ENCODE measurements at places on chromosomes 3 and 15.
A peak's percentile ranks its signal among the peaks of the same experiment; 100 is the strongest.

DNA sequence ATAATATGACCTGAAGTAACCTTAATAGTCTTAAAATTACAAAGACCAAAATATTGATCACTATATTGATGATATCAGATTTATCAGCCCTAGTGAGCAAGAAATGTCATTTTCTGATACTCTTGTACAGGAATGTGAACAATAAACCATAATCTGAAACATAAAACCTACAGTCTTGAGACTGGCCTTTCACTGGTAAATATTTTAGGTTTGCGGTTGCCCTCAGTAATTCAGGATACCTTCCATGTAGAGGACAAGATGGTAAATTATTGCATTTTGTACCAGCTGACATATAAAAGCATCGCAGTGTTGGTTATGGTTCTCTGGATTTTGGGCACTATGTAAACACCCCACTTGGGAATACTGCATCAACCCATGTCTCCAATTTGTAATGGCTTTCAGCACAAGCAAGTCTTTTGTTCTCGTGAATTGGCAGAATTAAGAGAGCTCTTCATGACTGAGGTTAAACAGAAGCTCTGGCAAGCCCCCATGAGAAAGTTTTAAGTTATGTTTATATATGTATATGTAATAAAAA is 128.5 kb downstream of the LMLN start:
- DNase-seq, result no peak

DNA sequence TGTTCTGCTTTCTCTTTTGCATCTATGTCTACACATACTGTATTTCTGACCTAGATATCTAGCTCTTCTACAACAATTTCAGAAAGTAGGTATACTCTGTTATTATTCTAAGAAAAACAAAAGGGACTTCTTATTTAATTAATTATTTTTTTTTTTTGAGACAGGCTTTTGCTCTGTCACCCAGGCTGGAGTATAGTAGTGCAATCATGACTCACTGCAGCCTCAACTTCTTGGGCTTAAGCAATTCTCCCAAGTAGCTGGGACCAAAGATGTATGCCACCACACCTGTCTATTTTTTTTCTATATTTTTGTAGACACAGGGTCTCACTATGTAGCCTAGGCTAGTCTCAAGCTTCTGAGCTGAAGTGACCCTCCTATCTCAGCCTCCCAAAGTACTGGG is 130.6 kb downstream of the MBNL1 start:
- DNase-seq, result no peak

DNA sequence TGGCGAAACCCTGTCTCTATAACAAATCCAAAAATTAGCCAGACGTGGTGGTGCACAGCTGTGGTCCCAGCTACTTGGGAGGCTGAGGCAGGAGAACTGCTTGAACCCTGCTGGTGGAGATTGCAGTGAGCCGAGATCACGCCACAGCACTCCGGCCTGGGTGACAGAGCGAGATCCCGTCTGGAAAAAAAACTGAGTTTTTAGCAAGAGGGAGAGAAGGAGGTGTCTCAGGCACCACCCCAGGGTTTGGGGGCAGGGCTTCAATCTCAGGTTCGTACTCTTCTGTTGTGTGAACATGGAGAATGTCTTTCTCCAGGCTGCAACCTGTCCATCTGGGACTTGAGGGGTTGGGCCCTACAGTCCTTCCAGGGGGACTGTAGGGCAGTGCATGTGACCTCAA is 2.7 kb downstream of the CHRNA3 start:
- peak; percentile 67 for DNase-seq

- DNase-seq, result no peak
Observed at GRCh38 chr3:89808680-89809197, 701.3 kb downstream of the EPHA3 start.

GRCh38 chr3:129312671-129313414 is 34.2 kb downstream of the HMCES start:
- no peak for DNase-seq

DNA sequence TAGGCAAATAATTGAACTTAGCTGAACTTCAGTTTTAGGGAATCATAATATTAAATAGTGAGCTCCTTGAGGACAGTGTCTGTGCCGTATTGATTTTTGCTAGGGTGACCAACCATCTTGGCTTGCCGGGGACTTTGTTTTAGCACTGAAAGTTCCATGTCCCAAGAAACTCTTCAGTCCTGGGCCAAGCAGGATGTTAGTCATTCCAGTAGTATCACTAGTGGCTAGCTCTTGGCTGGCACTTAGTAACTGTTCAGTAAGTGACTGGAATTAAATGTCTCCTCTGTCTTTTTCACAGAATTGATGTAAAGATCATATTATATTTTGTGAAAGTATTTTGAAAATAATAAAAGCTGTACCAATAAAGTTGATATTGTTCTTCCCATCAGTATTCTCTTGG is 42.3 kb downstream of the RSRC1 start:
- no peak for DNase-seq

DNA sequence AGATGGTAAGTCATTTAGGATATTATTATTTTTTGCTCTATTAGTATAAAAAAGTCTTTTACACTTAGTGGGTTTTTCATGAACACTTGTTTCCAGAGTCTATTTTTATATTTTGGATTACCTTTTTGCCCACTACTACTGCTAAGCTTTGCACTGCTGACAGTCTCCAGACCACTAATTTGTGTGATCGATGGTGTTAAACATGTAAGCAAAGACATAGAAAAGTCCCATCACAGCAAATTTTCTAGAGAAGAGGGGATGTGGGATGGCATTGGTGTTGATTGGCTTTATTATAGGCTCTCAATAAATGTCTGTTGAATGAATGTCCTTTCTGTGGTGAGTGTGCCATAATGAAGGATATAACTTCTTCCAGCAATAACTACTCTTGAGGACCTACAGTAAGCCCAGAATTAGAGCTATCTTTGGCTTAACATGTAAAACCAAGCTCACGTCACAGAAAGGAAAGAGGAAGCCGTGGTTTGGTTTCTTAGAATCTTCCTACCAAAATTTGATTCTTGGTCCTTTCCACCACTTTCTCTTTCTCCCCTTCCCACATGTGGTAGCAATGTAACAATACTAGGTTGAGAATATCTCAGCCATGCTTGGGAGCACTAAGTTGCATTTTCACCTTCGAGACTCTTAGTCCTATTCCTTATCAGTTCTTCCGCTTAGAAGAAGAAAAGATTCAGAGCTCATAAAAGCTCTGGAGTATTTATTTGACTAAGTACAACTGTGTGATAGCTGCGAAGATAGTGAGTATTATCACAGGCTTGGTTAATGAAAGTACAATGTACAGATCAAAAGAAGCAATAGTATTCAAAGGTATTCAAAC is 90.6 kb upstream of the UMPS start:
- DNase-seq, result no peak

DNA sequence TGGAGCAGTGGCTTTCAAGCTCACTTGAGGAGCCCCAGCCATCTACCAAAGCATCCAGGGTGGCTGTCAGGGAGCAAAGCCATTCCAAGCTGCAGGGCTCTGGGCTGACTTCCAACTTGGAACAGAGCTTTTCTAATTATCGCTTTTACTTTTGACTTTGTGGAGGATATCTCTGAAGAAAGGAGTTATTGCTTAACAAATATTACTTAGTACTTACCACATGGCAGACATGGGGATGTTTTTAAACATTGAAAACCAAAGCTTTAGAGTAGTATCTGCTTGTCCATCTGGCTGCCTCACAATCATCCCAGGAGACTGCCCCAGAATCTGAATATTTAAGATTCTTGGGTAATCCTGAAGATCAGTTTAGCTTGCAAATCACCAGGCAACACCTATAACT is 8.9 kb downstream of the TAGLN3 start:
- no peak for DNase-seq

- DNase-seq, result no peak
Observed at GRCh38 chr15:57458356-57458781, 82.1 kb downstream of the CGNL1 start.

DNA sequence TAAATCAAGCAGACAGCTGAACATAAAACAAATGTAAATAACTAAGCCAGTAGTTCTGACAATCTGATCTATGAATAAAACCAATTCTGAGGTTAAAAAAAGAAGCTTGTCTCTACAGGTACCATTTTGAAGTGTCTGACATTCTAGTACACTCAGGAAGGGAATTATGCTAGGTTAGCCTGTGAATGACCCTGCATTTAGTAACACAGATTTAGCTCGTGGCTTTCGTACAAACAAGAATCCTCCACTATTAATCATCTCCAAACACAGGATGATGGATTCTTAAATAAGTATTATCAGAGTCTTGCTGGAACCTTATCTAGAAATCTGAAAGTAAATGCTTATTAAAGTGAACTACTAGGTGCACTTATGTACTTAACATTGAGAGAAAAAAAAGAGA is 1120.1 kb downstream of the ROBO1 start:
- no peak for DNase-seq

GRCh38 chr3:195796795-195797194 is 14.9 kb downstream of the MUC4 start:
- DNase-seq, result peak; percentile 67

DNA sequence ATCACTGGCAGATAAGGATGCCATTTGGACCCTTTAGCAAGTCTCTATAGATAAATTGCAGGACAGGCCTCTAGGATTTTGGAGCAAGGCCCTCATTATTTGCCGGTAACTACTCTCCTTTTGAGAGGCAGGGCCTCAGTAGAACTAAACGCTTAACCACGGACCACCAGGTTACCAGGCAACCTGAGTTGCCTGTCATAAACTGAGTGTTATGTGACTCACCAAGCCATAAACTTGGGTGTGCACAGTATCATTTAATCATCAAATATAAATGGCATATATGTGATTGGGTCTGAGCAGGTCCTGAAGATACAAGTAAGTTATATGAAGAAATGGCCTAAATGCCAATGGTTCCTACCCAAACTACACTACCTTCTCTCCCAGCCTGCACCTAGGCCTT is 93.2 kb downstream of the BCHE start:
- no peak for DNase-seq

DNA sequence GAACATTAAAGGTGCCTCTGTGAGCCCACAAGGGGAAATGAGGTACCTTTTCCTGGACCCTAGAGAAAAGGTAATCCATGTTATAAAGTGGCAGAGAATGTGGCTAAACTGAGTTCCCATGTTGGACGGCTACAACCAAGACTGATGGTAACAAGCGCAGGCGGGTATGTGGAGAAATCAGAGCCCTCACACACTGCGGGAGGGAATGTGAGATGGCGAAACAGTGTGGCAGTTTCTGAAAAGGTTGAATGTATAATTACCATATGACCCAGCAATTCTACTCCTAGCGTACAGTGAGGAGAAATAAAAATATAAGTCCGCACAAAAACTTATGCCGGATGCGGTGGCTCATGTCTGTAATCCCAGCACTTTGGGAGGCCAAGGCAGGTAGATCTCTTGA is 24.1 kb upstream of the SHISA5 start:
- no peak for DNase-seq

GRCh38 chr3:50123394-50124051 is 31.6 kb upstream of the SEMA3F start:
- no peak for DNase-seq

DNA sequence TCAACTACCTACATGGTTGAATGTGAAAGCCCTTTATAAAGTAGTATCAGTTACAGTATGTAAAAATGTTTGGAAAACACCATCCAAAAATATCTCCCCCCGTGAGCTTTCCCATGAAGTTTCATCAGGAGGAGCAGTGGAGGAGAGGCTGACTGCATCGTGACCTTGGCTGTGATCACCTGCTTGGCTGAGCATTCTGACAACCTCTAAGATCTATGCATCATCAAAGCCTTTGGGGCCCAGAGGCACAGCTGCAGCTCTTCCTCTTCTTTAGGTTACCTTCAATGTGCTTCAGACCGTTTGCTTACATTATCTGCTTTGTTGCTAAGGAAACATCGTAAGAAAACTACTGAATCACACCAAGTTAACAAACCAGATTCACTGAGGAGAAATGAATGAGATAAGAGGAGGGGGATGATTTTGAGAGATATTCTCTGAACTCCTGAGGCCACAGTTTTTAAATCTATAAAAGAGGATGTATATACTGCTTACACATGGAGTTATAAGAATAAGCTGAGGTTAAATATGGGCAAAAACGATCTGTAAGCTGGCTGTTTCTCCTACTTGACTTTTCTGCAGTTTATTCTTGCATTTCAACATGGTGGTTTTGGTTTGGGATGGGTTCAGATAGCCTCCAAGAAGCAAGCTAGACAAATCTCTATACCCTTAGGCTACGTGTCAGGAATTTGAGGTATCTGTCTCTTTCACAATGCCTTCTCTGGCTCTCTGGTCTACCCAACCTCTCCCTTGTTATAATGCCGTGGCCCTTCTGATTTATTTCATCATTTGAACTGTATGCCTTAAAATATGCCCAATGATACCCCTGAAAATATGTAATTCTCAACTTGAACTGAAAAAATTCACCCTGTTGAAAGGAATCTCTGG is 4.0 kb downstream of the GCSAM start:
- no peak for DNase-seq

- DNase-seq, result no peak
Observed at GRCh38 chr3:88816445-88816844, 291.0 kb upstream of the EPHA3 start.

DNA sequence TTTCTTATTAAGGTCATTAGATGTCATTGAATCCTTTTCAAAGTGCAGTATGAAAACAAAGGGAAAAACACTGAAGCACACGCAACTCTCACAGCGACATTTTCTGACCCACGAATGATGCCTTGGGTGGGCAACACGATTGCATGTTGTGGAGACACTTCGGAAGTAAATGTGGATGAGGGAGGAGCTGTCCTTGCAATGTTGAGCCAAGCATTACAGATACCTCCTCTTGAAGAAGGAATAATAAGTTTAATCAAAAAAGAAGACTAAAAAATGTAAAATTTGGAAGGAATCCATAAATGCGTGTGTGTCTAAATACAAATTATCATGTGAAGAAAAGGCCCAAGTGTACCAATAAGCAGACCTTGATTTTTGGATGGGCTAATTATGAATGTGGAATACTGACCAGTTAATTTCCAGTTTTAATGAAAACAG is 16.9 kb downstream of the THBS1 start:
- no peak for DNase-seq

DNA sequence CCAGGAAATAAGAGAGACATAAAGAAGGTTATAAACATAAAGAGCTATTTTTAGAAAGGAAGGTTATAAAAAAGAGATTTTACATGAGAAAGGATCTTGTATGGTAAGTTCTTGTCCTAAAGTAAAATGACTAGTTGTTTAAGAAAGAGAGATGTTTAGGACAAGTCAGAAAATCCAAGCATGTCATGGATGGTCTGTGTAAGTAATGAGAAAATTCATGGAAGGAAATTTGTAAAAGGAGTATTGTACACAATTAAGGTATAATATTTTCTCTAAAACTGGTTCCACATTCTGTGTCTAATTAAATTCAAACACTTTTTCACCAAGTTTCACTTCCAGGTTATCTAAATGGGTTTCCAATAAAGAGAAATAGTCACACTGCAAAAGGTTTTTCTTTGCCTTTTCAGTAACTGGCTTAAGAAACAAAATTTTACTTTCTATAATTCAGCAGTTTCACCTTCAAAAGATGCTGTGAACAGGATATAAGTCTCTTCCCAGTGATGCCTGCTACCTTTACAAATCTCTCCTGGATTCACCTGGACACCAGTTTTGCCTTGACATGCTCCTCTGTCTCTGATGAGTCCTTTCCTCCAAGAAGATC is 455.7 kb downstream of the ZIC1 start:
- DNase-seq, result no peak
